ENCODE measurements at places on chromosomes 4 and X.
A peak's percentile ranks its signal among the peaks of the same experiment; 100 is the strongest.

GRCh38 chrX:102976793-102977495 lies 39.9 kb downstream of the RAB40AL start:
- DNase-seq: no peak

GRCh38 chr4:12439633-12440305 lies 1011.1 kb upstream of the HS3ST1 start:
- DNase-seq: no peak

DNA sequence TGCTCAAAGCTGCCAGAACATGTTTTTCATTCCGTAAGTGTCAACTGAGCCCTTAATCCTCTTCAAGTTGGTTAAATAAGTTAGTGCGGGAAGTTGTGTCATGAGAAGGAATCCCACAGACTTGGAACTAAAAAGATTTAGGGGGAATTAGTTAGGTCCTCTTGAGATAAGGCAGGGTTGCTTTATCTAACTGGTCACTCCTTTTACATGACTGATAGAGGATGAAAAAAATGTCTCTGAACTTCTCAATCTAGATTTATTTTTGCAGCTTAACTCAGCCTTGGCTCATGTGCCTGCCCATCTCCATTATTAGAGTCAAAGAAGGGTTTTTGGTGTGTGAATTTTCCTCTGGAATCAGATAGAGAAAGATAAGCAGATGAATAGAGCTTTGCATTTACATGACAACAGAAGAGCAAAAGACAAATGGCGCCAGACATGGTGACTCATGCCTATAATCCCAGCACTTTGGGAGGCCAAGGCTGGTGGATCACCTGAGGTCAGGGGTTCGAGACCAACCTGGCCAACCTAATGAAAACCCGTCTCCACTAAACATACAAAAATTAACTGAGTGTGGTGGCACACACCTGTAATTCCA lies 882.9 kb downstream of the RPA4 start:
- no peak for DNase-seq

DNA sequence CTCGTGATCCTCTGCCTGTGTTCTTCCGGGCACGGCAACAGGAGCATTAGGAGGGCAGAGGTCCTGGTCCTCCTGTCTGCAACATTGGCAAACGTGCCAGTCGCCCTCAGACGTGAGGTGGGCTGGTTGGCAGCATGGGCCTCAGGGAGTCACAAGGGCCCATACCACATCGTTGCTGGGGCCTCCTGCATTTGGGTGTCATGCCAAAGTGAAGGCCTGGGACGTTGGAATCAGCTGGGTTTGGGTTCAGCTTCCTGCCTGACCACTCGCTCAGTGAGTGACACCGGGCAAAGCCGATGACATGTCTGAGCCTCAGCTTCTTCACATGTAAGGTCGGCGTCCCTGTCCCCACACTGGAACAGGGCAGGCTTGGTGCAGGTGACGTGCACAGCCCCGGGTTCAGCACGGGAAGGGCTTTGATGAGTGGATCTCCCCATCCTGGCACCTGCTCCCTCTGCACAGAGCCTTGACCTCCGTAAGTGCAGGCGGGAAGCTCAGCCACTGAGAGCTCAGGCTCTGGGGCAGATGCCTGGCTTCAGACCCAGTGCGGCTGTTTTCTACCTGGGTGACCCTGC lies 91.6 kb downstream of the PSAPL1 start:
- DNase-seq: no peak

DNA sequence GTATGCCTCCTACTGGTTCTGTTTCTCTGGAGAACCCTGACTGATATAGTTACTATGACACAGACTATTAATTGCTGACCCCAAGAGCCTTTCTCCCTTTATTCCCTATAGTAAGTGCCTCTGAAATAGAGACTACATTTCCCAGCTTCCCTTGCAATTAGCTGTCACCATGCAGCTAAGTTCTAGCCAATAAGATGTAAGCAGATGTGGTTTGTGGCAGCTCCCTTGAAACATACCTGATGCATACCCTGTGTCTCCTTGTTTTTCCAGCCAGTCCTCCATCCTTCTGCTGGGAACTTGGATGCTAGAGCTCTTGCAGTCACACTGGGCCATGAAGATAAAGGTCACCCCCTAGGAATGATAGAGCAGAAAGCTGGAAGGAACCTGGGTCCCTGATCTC lies 9.7 kb upstream of the TMEM165 start:
- DNase-seq: no peak

- DNase-seq: peak; percentile 40
Measured at GRCh38 chr4:15781427-15782095, 3.4 kb downstream of the CD38 start.

GRCh38 chr4:104210420-104210819 lies 284.3 kb downstream of the CXXC4 start:
- no peak for DNase-seq

- DNase-seq: no peak
Measured at GRCh38 chr4:174873931-174874330, 44.2 kb upstream of the ADAM29 start.

GRCh38 chr4:15888515-15888914 lies 50.0 kb downstream of the FGFBP1 start:
- DNase-seq: no peak

GRCh38 chrX:56782352-56782751 lies 53.3 kb downstream of the NBDY start:
- no peak for DNase-seq

DNA sequence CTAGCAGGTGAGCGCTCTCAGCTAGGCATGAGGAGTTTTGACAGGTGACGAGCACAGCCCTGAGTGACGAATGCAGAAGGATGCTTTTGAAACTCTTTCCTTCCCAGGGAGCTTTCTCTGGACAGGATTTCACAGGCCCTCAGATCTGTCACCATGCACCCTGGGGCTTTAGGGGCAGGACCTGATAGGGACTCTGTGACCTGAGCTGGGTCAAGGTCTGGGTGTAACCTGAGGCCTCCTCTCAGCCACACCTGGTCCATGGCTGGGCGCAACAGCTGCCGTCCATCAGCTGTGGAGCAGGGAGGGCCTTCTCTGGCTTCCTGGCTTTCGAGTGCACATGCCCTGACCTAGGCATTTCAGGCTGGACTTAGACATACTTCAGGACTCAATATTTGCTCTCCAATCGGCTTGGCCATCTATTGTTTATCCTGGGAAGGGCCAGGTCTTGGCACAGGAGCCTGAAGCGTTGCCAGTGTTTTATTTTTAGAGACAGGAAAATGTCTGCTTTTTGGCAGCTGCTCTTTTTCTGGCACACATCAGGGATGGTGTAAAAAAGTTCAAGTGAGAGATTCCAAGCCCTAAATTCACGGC lies 56.4 kb downstream of the C4orf51 start:
- DNase-seq: no peak

DNA sequence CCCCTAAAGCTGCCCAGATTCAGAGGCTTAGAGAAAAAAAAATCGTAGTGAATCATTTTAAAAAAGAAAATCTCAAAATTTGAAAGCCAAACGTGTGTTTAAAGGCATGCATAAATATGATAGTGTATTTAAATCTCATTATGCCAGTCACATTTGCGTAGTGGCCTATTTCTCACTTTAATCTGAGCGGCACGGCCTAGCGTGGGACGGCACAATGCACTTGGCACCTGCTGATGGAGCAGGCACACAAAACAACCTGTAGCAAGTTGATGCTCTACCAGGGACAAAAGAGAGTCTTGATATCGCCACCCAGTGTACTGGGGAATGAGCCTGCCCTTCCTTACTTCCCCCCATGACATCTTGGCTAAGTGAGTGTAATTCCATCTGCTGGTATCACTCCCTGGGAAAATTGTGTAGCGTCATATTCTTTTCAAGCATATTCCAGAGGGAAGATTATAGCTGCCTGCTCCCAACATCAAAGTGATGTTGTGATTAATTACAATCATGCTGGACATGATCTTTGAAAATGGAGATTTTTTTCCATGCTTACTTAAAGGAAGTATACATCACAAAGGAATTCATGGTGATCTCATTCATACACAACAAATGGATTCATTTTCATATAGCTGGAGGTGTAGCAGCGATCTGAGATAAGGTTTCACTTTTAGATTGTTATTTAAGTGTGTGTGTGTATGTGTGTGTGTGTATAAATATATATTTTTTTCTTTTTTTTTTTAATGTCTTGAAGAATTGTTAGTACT lies 138.8 kb downstream of the DCTD start:
- DNase-seq: no peak

DNA sequence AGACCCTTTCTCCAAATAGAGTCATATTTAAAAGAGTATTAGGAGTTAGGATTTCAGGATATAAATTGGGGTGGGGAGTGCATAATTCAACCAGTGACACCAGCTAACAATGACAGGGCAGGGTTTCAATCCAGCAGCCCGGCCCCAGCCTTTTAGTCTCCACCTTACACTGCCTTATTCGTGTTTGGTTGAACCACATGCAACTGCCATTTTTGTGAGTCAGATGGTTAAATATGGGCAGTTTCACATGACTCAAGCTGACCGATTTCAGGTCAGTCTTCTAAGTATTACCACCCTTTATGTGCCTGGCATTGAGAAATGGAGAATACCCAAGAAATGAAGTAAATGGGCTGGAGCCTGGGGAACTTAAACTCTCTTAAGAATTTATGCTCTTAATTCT lies 102.8 kb downstream of the STOX2 start:
- no peak for DNase-seq

DNA sequence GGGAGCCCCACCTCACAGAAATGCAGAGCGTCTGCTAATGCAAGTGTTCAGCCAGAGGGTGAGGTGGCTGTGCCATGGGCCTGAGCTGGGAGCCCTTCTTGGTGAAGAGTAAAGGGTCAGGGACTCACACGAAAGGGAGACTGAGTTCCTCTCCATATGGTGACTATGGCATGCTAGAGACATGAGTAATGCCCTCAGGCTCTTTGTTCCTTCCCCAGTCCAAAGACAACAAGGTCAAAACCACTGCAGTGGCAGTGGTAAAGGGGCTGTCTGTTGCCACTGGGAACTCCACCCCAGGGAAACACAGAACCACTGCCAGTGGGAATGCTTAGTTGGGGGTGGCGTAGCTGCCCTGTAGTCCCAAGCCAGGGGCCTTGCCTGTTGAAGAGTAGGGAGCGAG lies 22.4 kb downstream of the RAB40AL start:
- DNase-seq: no peak

- DNase-seq: no peak
Measured at GRCh38 chr4:10656988-10657387, 27.6 kb downstream of the CLNK start.

DNA sequence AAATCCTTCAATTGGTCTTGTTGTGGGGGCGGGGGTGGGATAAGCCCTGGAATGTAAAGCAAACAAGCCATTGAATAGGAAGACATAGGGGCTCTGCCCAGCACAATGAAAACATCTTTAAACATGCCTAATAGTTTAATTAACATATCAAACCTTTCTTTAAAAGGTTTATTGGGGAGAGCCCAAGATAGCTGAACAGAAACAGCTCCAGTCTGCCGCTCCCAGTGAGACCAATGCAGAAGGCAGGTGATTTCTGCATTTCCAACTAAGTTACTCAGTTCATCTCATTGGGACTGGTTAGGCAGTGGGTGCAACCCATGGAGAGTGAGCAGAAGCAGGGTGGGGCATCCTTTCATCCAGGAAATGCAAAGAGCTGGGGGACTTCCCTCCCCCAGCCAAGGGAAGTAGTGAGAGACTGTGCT lies 327.2 kb upstream of the CNKSR2 start:
- no peak for DNase-seq

GRCh38 chrX:153525451-153525850 lies 8.0 kb downstream of the ATP2B3 start:
- DNase-seq: no peak

- no peak for DNase-seq
Measured at GRCh38 chr4:148779771-148780170, 337.6 kb upstream of the NR3C2 start.

- no peak for DNase-seq
Measured at GRCh38 chr4:949656-950055, 17.4 kb downstream of the TMEM175 start.

Measured in activated T-helper 2 cell treated with anti-CD3 and anti-CD28 coated beads, Interferon-gamma antibody, Interleukin-2, Interleukin-4, amounts not matched to agents 10 μg/mL and 5 μg/mL and 100 μg/mL, durations not matched to agents 14 hours and 24 hours and 36 hours (primary cell).